Colonic mucosa (tissue), 4 donors: ENCODE measurements at places on chromosomes 4 and X. TPM values are rescaled to one million over a fixed set of nuclear protein-coding genes. Genes with fewer than 3 reads are reported as not detected.
A peak's percentile ranks its signal among the peaks of the same experiment; 100 is the strongest.

DNA sequence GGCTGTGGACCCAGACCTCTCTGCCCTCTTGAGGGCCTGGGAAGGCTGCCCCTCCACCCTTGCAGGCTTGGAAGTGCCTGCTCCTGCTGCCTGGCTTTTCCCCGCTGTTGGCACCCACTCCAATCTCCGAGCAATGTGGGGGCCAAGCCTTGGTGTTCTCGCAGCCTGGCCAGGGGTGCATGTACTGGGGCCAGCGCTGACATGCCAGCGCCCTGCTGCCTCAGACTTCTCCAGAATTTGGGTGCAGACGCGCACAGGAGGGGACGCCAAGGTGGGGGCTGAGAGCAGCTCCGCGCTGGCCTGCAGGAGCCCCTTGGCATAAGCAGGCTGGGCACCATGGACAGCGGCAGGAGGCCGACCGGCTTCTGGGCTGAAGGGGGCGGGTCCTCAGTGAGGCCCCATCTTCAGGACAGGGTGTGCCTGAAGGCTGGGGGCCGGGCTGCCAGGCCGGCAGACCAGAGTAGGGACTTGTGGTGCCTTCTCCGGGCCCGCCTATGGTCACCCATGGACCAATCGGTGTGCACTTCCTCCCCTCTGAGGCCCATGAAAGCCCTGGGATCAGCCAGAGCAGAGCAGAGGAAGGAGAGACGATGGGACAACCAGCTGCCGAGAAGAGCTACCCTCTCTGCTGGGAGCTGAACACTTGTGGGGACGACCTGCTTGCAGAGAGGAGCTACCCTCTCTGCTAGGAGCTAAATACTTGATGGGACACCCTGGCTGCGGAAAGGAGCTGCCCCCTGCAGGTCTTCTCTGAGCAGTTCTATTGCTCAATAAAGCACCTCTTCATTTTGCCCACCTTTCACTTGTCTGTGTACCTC, 118.3 kb downstream of the DNAAF6 start:
- DNase-seq, result peak; percentile 22

- DNase-seq, result no peak
These were observed 167.1 kb upstream of the CENPE start for GRCh38 chr4:103365285-103365684.

GRCh38 chrX:134431894-134432293, 28.1 kb upstream of the HPRT1 start:
- DNase-seq, result no peak

GRCh38 chr4:110982486-110982885, 359.6 kb upstream of the PITX2 start:
- DNase-seq, result no peak

DNA sequence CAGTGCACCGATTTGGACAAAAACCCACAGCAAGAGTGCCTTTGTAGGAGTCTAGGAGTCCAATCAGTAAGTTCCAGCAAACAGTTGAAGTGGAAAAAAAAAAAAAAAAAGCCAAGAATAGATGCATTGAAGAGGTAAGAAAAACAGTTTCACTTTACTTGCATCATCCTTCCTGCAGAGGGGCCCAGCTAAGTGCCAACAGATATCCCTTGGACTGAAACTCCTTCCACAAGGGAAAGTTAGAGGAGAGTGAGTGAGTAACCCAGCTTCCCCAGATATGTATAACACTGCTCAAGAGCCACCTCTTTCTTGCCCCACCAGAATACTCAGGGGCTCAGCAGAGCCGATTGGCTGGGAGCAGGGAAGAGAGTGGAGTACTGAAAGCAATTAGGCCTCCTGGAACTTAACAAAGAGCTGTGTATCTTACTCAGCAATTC, 617.7 kb upstream of the SMIM31 start:
- no peak for DNase-seq

GRCh38 chrX:6962006-6962355, 185.5 kb upstream of the STS start:
- no peak for DNase-seq

- no peak for DNase-seq
These were observed 103.5 kb downstream of the TECRL start for GRCh38 chr4:64305565-64306254.

DNA sequence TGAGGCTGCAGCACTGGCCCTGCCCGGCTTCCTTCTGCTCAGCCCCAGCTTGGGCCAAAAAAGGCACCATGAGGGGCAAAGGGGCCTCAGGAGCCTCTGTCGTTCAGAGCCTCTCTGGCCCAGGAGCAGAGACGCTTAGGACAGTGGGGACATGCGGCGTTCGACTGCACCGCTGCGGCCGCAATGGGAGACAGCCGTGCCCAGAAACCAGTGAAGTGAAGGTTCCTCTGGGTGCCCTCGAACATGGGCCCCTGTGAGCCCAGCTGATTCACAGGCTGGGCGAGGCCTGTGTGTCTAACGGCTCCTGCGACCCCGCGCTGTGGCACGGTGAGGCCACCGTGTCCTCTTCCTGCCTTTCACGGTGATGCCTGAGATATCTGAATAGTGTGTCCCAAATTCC, 235.0 kb downstream of the AFAP1 start:
- DNase-seq, result no peak

GRCh38 chr4:125736057-125736456, 421.3 kb downstream of the FAT4 start:
- no peak for DNase-seq

DNA sequence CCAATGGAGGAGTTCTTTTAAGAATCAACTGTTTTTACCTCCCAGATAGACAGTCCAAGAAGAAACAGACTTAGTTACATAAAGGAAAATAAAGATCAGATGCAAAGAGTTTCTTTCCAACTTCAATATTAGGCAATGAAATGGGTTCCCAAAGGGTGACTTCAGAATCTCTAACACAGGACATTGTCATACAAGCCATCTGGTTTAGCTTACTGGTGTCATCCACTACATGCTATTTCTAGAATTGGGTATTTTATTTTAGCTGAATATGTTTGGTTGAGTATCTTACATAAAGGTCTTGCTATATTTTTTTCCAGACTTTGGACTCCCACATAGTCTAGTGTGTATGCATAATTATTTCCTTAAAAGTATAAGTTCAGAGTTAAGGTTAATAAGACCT, 162.1 kb upstream of the SLC7A11 start:
- DNase-seq, result no peak

DNA sequence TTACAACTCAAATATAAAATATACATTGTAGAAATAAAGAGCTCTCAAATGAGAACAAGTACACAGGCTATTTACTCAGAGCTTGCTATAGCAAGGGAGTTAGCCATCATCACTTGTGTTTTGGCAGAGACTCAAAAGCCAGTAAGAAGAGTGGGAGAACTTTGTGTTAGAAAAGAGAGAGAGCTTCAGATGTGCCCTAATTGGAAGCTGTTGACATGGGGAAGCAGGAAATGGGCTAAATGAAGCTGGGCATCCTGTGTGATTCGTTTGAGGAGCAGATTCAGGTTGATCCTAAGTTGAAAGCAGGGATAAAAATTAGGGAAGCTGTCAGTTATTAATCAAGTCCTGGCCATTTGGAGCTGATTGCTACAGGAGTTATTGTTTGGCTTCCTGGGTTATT, 207.4 kb upstream of the MAOA start:
- DNase-seq, result no peak

DNA sequence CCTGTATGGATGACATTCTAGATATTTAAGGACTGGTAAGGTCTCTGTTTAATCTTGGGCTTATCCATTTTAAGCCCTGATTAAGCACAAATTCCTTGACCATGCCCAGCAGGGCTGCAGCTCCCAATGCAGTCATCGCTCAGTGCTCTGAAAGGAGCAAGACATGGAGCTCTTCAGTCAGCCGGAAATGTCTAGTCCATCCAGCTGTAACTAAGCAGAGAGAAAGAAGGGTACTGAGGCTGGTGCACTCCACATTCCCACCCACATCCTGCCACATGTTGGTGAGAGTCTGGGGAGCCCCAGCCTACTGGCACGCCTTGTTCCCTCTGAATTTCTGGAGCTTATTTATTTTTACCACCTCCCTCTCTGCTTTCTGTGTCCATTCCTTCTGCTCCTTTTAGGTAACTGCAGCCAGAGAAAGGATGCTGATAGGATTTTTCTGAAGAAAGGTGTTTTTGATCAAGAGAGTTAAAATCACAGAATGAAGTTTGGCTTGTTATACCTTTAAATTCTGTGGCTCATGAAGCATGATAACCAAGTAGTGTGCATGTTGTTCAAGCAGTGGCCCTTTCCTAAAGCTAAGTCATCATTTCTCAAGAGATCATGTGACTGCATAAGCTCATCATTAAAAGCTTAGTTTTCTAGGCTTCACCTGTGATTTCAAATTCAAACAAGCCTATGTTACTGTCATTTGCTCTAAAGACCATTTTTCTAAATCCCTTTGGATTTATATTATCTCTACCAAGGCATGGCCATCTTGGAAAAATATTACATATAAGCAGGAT, 74.0 kb downstream of the GALNT7 start:
- DNase-seq, result no peak

- no peak for DNase-seq
These were observed 22.6 kb downstream of the SYNPO2 start for GRCh38 chr4:118911238-118911703.

GRCh38 chr4:91488946-91489345, 814.8 kb upstream of the GRID2 start:
- no peak for DNase-seq

DNA sequence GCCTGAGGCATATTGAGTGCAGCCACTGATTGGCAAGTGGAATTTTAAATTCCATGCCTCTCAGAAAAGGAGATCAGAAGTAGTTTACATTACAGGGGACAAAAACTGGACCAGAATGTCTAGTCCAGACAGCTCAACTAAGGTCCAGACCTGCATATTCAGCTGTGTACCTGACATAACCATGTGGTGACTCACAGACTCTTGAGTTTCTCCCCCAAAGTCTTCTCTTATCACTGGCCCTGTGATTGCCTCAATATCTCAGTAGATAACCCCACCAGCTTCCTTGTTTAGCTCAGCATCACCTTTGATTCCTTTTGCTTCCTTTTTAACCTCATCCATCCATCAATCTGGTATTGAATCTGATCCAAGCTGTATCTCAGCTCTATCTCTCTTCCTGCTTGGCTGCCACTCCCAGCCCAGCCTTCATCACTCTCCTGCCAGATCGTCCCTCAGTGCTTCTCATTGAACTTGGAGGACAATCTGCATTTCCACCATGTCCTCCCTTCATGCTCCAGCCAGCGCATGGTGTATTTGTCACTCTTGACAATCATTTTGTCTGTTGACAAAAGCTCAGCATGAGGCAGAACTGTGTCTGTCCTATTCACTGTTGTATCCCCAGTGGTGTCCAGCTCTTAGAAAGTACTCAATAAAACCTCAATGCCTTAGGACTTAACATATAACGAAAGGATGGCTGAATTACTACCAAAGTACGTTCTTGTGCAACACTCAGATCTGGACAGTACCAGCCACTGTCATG, 27.8 kb upstream of the SLC2A9 start:
- no peak for DNase-seq

- DNase-seq, result no peak
These were observed 137.5 kb downstream of the PALLD start for GRCh38 chr4:168634276-168634802.

- DNase-seq, result no peak
These were observed 5.0 kb downstream of the GRK4 start for GRCh38 chr4:2968381-2968780.

DNA sequence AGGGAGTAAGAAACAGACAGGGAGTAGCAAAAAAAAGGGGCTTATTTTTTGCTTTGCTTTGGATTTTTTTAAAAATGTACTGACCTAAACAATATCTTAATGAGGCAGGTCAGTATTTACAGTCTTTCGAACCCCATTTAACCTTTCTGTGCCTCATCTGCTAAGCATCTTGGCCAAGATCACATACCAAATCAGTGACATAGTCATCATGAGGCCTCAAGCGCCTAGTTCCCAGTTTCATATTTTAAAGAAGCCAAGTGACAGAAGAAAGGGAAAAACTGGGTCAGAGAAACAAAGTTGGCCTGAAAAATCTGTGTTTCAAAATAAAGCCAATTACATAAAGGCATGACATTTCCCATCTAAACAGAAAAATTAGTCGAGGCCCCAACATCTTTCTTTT, 94.6 kb upstream of the WDR44 start:
- no peak for DNase-seq

- no peak for DNase-seq
These were observed 234.1 kb downstream of the STIM2 start for GRCh38 chr4:27094783-27095182.

GRCh38 chr4:145181091-145181501, 707 bp upstream of the OTUD4 start:
- DNase-seq, result no peak

GRCh38 chrX:23548164-23548563, 119.1 kb upstream of the PRDX4 start:
- DNase-seq, result no peak

GRCh38 chr4:47641755-47642154, 156.7 kb downstream of the ATP10D start:
- DNase-seq, result no peak

DNA sequence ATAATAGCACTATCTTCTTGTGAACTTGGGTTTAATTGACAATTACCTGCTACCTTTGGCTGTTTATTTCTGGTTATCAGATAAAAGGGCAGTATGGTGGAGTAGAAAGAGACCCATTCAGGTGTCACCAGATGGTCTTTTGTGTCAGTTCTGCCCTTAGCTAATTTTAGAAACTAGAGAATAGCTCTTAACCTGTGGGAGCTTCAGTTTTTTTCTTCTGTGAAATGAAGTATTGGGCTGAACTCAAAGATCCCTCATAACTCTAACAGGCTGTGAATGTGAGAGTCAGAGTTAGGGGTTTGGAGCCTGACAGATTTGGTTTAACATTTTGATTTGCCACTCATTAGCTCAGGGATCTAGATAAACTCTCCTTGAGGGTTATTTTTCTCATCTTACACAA, 335.2 kb downstream of the PPP1R2C start:
- DNase-seq, result no peak

GRCh38 chr4:135359128-135359527, 1157.5 kb upstream of the PABPC4L start:
- DNase-seq, result no peak

GRCh38 chr4:56480691-56481090, 13.3 kb downstream of the SRP72 start:
- DNase-seq, result no peak

- DNase-seq, result no peak
These were observed 147.1 kb downstream of the ZNF674 start for GRCh38 chrX:46398126-46398525.

The NR3C2 gene
- 74.8 TPM for total RNA-seq

The UGT2A1 gene
- total RNA-seq, result not detected

The DHX15 gene
- 135 TPM for total RNA-seq

The ING2 gene
- 15.3 TPM for total RNA-seq

The RHOXF1 gene
- not detected for total RNA-seq

The L1CAM gene
- 8.8 TPM for total RNA-seq
